ENCODE measurements at places on chromosomes 1 and 21. TPM values are rescaled to one million over a fixed set of nuclear protein-coding genes. Genes with fewer than 3 reads are reported as not detected.

Gene SMIM1
- polyA plus RNA-seq, result 5.9 TPM

Gene LAPTM5
- polyA plus RNA-seq, result 1.1 TPM

Gene GJA4
- not detected for polyA plus RNA-seq

Gene OR2G3
- not detected for polyA plus RNA-seq

Gene RAB25
- not detected for polyA plus RNA-seq

Gene LCA5L
- 0.74 TPM for polyA plus RNA-seq

Gene IGFN1
- 0.18 TPM for polyA plus RNA-seq

GRCh38 chr1:212153635-212154034 lies 118.1 kb downstream of the DTL start:
- DNase-seq, result no peak

GRCh38 chr1:61487801-61488200 lies 237.1 kb downstream of the TM2D1 start:
- no peak for DNase-seq

- DNase-seq, result peak; percentile 18
Observed at GRCh38 chr21:30194701-30195299, 21.1 kb downstream of the CLDN8 start.

DNA sequence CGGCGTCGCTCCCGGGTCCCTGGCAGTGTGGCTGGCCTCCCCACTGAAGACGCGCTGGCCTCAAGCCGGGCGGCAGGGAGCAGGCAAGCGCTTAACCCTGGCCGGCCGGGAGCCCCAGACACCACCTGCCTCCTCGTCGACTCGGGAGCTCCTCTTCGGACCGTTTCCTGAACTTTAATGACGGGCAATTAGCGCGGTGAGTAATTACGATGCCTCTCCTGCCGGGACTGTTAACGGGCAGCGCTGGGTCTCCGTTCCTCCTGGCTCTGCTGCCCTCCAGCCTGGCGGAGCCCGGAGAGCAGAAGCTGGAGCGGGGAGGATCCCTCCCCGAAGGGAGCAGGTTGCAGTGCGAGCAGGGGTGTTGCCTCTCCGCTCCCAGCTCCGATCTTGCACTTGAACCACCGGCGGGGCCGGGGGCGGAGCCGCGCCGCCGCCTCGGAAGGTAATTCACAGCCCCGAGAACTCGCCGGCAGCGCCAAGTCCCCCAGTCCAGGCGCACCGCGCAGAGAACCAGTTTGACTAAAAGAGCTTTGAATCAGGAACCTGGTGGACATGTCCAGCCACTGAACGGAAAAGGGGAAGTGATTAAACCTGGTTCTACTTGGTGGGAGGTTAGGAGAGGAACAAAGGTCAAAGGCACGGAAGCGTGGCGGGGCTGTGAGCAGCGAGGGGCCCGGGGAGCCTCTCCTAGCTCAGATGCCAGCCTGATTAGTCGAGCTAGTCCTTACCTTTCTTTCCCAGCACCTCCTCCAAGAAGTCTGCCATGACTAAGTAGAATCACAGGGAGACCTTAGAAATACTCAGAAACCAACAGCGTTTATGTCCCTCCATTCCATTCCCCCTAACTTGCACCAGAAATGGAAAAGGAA lies 18.3 kb upstream of the PLEKHA6 start:
- DNase-seq, result peak; percentile 81

DNA sequence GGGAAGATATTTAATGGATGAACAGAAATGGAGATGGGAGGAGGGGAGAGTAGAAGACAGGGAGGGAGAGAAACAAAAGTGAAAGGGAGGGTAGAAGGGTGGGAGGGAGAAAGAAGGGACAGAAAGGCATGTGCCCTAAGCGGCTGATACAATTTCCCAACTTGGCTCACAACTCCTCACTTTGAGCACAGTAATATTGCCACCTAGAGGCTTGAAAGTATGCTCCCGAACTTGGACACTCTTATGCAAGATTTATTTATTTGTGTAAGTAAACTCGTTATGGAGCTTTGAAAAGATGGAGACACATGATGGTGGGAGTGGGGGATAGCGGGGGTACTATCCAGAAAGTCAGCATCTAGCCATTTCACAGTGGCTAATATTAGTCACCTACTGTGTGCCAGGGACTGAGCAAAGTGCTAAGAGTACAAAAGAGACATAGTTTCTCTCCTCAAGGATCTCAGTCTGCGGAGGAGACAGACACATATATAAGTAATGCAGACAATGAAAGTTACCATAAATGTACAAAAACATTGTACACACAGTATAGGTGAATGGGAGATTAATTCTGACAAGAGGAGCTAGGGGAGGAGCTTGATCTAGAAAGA lies 189.7 kb downstream of the SEC16B start:
- DNase-seq, result peak; percentile 40

DNA sequence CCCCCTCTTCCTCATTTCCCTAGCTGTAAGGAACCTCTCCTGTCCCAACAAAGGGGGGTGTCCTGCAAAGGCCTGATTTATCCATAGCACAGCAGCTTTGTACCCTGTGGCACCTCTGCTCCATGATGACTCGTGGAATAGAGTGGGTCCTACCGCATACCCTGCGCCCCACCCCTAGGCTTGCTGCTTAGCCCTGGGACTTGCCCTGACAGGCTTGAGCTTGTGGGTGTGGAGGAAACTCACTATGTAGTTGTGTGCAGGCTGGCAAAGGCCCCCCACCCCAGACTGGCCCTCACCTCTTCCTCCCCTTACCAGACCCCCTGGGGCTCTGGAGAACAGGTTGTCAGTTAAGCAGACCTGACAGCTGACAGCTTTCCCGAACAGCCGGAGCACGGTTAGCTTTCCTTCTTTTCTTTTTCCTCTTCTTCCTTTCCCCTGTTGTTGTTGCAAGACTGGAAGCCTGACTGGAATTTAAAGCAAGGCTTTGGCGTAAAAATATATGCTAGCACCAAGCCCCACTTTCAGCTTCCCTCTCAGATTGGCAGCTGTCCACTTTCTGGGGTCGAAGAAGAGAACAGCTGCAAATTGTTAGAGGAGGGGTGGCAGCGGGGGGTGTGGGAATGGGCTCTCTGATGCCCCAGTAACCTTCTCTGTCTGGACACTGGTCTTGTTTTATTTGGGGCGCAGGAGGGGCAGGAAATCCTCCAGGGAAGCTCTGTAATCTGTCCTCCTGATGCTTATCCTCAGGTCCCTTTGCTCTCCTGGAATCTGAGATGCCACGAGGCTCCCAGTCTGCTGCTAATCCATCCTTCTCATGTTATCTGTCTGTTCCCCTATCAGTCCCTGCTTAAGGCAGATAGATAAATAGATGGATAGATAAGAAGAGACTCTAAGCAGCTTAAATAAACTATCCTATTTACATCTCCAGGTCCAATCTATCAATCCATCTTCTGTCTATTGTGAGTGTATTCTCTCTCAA lies 134.6 kb downstream of the BRINP2 start:
- DNase-seq, result peak; percentile 28

Measured in SK-N-SH (cell line).